ENCODE measurements at places on chromosomes 6 and 20.

DNA sequence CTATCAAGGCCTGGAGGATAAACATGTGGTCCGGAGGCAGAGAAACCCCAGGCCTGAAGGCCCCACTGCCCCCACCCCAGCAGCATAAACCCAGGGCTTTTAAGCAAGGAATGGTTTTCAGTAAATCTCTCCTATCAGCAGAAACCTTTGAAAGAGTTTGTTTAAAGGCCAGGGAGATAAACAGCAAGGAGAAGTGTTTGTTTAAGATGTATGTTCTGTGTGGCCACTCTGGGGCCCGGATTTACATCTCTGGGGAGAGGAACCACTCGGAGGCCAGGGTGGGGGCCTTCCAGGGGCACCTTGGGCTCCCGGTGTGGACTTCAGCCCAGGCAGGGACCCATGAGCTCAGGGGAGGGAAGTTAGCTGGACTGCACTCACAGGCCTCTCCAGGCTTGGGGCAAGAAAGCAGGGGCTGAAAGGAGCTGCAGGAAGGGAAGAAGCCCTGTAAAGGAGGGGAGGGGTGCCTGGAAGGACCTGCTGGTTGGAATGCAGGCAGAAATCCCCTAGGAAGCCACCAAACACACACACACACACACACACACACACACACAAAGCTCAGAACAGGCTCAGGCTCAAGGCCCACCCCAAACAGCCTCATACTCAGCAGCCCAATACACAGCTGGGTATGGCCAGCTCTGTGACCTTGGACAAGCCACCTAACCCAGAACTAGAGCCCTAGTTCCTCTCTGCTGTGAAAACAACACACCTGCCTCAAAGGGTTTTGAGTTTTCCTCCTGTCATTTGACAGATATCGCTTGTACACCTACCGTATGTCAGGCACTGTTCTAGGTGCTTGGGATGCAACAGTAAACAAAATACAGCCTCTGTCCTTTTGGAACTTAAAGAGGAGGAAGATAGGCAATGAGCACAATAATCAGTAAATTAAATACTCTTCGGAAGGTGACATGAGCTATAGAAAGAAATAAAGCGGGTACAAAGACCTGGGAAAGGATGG, 26.2 kb upstream of the FOXP4 start:
- no peak for DNase-seq

GRCh38 chr20:59051666-59052185, 9.1 kb upstream of the PRELID3B start:
- no peak for DNase-seq

DNA sequence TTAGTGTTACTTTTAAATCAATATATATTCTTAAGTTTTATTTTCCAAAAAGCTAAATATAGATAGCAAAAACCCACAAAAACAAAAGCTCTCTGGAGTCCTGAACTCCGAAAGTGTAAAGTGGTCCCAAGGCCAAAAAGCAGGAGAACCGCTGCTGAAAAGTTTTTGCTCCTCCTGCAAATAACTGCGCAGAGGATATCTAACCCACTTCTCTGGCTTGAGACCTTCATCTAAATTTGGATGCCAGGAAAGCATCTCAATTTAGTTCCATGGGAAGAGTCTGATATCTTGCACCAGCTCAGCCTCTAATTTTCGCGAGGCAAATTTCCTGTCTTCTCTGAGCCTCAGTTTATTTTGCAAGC, 523 bp downstream of the MRPS10 start:
- DNase-seq: no peak

DNA sequence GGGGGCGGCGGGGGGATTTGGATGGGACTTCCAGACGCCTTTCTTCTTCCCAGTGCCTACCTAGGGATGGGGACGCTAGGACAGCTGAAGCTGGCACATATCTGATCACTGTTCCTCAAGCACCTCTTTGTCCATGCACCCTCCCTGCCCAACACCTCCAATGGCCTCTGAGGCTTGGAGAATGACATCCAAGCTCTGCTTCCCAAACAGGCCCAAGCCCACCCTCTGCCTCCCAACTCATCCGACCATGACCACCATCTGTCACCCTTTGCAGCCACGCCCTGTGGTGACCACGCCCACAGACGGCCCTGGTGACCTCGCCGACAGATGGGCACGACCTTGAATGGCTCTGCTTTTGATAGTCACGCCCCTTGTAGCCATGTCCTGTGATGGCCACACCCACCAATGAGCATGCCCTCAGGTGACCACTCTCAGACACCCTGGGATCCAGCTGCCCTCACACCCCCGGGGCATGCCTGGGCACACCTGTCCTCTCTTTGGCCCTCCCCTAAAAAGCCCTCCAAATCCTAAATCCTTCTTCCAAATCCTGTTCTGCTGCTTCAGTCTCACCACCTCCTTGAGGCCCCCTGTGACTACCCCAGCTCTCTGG, 51.0 kb downstream of the SSR1 start:
- DNase-seq: no peak

DNA sequence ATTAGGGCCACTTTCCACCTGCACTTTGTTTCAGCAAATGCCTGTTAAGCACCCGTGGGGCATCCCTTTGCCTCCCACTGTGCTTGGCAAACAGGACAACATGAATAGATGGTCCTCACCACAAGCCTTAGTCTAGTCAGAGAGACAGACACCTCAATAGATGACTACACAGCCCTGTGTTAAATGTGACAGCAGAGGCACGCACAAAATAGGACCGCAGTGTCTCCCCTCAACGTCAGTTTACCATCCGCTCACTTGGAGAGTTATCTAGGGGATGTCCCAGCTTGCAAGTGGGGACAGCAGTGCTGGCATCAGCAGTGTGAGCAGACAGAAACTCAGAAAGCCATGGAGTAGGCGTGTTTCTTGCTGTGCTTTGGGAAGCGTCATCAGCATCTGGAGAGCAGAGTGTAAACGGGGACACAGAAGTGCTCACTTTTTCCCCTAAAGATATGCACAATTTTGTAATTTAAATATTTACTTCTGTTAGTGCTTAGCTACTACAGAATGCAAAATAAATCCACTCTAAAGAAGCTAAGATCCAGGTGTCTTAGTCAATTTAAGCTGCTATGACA, 66.0 kb upstream of the TXNDC5 start:
- no peak for DNase-seq

DNA sequence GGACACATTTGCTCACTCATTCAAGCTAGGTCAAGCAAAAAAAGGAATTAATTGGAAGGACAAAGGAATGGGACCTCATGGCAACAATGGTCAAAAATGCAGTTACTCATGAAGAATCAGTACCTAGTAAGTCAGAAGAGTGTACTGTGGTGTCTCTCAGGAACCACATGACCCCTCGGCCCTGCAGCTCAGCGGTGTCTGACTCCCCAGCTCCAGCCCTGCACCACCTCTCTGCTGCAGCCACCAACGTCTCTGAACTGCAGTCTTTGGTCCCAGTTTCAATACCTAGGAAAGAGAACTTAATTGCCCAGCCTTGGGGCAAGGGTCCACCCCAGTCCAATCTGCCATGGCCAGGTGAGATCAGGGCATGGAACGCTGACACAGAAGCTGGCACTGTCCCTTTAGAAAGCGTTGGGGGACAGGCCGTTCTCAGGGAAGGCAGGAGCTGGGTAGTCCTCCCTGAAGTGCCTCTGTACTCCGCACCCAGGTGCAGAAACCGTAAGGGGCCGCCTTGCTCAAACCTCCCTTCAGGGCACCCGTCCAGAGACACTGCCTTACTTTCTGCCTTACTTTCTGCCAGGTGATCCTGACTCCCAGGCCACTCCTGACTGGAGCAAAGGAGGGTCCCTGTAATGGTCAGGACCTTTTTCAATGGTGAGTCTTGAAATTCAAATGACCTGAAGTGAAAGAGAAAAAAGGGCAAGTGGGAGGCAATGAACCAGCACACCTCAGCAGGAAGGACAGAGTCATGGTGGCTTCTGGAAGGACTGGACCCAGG, 13.2 kb upstream of the NELFCD start:
- DNase-seq: no peak

DNA sequence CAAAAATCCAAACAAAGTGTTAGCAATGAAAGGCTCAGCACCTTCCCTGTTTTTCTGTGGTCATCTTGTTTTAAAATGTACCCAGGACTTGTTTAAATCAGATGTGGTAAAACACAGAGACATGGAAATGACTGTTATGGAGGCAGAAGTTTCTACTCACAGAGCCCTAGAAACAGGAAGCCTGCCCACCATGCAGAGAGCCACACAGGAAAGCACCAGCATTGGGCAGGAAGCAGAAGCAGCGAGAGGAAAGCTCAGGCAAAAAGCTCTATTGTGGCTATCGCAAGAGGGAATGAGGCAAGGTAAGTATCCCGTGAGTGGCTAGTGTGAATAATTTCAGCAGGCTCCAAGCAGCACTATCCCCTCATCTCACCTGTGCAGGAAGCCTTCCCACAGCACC, 42.8 kb downstream of the GPR6 start:
- no peak for DNase-seq

DNA sequence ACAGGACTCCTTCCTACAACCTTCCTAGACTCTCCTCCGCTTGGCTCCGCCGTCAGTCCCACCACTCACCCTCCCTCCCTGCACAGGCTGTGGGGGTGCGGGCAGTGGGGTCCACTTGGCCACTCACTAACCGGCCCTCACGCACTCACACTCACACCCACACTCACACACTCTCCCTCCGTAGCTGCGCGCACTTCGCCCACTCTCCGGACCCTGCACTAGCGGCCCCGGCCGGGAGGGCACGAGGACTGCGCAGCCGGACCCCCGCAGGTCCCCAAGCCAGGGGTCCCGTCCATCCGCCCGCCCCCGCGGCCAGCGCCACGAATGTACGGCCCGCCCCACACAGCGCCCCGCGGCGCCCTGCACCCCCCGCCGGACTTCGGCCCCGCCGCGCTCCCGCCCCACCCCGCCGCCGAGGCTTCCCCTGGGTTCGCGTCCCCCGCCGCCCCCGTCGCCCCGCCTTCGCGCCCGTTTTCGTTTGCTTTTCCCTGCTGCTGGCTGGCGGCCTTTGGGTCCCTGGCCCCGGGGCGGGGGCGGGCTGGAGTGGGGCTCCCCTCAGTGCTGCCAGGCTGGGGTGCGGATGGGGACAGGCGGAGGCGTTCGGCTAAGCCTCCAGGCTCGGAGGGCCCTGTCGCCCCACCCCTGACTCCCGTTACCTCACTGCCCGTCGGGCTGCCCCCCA, 23.0 kb upstream of the SLC22A7 start:
- DNase-seq: peak; percentile 31

GRCh38 chr6:7636151-7636550, 46.2 kb downstream of the SNRNP48 start:
- DNase-seq: no peak

DNA sequence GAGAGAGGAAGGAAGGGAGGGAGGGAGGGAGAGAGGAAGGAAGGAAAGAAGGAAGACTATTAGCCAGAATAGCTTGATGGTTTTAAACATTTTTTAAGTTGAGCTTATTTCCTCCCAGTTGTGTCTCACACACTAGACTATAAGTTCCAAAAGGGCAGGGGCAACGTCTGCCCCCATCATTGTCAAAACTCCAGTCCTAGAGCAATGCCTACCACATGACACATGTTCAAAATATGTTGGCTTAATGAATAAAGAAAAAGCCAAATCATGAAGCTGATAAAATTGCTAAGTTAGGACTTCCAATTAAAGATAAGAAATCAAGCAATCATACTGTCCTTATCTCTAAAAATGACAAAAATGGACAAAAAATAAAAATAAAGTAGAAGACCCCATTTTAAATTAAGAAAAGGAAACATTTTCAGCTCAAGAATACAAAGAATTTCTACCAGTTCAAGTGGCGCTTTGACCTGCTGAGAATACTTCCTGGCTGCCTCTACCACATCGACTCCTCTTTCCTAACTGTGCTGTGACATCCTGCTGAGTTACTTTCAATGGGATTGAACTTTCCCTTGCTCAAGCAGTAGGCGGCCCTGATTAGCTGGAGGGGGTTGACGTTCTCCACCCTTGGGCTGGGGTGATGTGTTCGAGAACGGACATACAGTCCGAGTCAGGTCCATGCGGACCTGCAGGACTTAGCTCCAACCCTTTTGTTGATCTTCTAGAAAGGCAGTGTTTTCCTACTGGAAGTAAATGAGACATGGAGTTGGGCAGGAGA, 283.9 kb upstream of the FOXQ1 start:
- no peak for DNase-seq

- no peak for DNase-seq
Measured at GRCh38 chr6:118940770-118941169, 5.8 kb upstream of the MCM9 start.

- no peak for DNase-seq
Measured at GRCh38 chr6:28985462-28986164, 19.5 kb downstream of the ZNF311 start.

DNA sequence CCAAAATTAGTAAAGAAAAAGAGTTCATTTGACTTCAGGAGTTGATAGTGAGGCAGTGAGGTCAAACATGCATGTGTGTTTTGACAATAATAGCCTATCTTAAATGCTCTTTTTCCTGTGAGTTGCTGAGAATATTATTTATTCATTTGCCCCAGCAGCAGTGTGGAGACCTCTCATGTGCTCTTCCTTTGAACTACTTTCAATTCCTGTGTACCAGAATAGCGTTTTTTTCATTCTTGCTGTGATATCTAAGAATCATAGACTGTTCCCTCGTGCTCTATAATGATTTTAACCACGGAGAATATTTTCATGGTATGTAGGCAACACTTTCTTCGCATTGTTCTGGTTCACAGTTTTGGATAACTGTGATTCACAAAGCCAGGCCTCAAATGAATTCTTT, 5.2 kb downstream of the CDYL start:
- no peak for DNase-seq

GRCh38 chr20:54624706-54625390, 149.5 kb downstream of the DOK5 start:
- DNase-seq: no peak

DNA sequence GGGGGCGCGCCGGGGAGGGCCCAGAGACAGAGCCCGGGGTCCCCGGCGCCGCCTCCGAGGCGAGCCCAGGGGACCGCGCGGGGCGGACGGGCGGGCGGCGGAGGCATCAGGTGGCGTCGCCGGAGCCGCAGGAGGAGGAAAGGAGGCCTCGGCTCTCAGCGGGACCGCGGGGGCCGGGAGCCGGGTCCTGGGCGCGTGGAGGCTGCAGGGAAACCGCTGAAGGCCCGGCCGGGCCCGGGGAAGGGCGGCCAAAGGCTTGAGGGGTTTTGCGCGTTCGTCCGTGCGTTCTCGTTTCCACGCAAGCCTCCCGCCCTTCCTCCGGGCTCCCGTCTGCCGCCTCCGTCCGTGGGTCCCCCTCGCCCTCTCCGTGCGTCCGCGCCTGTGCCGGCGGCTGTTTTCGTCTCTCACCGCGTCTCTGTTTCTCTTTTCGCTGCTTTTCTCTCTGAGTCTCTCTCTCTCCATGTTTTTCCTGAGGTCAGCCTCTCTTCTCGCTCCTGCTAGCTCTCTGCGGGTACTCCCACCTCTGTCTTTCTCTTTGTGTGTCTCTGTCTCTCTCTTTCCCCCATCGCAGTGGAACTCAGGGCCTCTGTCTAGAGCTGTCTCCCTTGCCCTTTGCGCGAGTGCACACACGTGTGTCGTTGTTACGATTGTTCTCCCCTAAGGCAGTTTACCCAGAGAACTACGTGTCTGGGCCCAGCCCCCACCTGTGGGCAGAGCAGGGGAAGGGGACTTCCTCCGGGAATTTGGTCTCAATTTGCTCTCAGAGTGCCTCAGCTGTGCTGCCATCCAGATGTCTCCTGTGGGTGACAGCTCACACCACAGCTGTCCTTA, 2.1 kb downstream of the IRF4 start:
- peak; percentile 52 for DNase-seq

- DNase-seq: no peak
Measured at GRCh38 chr6:165782134-165782533, 119.1 kb upstream of the PDE10A start.

Measured in activated T-cell treated with anti-CD3 and anti-CD28 coated beads, Interleukin-2, amount 50 U/mL, for 4 hours (primary cell).